ENCODE measurements at places on chromosomes 1 and 21.

- DNase-seq, result no peak
These were observed 34.5 kb downstream of the NUAK2 start for GRCh38 chr1:205287076-205287475.

DNA sequence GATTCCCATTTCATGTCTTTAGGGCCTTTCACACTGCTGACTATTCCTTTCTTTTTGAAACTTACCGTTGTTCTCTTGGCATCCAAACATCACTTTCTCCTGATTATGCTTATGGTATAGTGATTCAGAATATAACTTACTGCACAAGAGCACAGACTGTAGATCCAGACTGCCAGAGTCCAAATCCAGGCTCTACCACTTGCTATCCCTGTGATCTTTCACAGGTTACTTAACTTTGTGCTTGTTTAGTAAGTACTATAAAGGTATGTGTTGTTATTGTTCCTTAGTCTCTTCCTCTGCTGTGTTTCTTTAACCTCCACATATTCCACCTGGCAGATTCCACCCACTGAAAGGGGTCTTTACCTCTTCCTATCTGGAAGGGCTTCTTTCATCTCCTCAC is 8.4 kb downstream of the SCMH1 start:
- DNase-seq, result no peak

DNA sequence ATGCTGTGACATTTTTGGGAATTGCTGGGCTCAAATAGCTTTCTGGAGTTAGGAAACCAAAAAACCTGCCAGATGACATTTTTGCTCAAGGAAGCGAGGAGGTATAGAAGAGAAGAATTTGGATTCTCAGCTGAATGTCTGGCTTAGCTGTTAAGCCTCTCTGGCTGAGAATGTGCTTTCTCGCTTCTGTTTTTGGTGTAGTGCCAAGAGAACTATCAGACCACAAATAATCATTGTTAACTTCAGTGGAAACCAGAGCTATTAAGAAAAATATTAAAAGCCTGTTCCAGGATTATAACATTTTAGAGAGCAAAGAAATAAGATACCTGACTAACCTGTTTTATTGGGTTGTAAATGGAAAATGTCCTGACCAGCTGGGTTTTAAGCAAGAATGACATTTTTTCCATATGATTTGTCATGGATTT is 39.5 kb upstream of the DIPK1A start:
- no peak for DNase-seq

DNA sequence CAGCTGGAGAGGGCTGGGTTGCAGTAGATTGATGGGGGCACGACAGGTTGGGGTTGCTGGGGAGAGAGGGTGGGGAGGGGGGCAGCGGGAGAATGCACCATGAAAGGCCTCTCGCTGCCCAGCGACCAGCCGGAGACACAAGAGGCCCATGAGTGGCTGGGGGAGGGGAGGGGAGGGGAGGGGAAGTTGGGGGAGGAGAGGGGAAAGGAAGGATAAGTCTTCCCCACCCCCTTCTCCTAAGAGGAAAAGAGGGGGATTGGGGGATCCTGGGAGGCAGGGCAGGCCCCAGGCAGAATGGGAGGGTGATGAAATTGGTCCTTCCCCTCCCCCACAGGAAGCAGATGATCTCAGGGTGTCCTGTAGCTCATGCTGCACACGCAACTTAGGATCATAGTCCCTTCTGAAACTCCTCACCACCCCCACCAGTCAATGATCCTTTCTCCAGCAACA is 45.7 kb downstream of the PAX7 start:
- DNase-seq, result no peak

DNA sequence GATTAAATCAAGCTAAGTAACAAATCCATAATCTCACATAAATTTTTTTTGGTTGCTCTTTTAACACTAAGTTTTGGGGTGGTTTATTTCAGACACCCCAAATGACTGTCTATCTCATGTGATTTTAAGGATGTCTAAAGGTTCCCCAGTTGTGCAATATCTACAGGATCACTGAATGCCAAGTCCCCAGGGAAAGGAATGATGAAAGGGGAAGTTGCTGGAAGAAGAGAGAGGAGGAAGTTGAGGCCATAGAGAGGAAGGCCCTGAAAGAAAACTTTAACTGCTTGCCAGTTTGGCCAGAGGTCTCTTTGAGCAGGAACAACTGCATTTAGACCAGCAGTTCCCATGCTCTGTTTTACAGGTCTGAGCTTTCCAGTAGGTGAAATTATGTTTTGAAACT is 27.5 kb upstream of the SLC19A2 start:
- no peak for DNase-seq
